Naive thymus-derived CD8-positive, alpha-beta T cell (primary cell): ENCODE measurements at places on chromosomes 13 and 19.
A peak's percentile ranks its signal among the peaks of the same experiment; 100 is the strongest.

DNA sequence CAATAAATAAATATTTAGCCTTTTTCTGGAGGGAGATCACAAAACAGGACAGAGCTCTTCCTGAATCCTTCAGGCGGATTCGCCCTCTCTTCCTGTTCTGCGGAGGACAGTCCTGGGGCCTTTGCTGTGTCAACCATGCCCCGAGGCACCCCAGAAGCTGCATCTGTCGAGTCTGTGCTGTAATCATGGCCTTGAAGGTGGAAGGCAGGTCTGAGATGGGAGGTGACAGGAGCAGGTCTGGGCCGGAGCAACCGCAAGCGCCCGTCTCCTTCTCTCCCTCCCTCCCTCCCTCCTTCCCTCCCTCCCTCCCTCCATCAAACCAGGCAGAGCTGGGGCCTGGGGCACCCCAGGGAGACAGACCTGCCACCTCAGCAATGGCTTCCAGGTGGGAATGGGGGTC lies 4.6 kb upstream of the FXYD3 start:
- DNase-seq: no peak

DNA sequence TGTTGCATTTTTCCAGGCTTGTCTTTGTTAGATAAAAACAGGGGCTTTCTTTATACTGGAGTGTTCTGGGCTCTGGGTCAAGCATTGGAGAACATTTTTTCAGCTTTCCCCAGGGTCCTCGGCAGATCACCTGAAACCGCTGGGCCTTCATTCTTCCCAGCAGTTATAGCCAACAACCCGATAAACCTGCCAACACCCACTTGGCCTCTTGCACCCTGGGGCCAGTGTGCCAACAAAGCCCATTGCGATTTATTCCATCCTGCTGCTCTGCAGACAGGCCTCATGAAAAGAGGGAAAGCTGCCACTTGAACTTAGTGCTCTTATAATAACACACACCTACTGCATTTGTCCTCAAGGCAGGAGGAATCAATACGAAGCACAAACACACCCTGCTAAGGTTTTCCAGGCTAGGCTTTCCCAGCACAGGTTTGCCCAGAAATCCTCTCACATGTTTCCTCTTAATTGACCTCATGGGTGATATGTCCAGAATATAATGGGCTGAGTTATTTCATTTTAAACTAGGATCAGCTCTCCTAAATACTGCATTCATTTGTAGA lies 669.3 kb downstream of the LIG4 start:
- DNase-seq: no peak

GRCh38 chr19:2249880-2250765 lies 1.0 kb downstream of the AMH start:
- DNase-seq: no peak

DNA sequence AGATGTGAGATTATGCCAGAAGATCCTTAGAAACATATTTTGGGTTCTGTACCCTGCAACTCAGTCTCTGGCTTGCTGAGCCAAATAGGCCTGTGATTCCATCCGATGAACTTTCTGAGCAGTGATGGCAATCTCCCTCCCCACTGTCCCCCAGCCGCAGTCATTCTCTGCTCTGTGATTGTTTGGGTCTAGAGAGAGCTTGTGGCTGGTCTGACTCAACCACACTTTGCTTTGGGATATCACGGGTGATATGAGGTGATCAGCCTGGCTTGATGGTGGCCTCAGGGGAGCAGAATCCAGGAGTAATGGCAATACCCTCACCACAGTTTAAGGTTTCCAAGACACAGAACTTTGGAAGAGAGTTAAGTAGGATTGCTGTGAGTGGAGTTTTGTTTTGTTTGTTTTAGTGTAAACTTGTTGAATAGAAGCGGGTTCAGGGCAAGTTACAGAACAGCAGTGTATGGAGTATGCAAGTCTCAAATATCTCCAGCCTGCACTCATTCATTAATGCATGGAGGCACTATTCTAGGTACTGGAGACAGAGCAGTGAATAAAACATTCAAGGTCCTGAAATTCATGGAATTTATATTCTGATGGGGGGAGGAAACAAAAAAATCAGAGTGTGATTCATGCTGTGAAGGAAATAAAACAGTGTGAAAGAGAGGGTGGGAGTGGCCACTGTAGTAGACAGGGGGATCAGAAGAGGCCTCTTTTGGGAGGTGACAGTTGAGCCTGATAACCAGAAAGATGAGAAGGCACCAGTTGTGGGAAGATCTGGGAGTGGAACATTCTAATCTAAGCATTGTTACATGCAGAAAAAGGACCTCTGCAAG lies 5.3 kb downstream of the SAMD4B start:
- no peak for DNase-seq

- DNase-seq: peak; percentile 37
Measured at GRCh38 chr19:10565028-10565566, 713 bp downstream of the KRI1 start.

DNA sequence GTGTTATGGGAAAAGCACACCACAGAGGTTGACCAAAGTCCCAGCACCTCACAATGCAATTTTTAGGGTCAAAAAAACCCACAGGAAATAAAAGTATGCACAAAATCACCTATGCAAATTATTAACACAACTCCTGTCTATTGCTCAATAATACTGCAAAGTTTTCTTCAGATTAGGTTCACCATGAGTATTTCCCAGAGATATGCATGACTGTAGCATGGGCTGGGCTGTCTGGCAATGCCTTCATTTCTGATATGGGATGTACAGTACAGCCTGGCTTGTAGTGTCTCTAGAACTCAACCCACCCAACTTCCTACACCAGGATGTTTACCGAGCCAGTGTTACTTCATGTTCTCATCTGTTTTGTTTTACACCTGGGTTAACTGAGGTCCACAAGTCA lies 698.7 kb upstream of the ARGLU1 start:
- no peak for DNase-seq

DNA sequence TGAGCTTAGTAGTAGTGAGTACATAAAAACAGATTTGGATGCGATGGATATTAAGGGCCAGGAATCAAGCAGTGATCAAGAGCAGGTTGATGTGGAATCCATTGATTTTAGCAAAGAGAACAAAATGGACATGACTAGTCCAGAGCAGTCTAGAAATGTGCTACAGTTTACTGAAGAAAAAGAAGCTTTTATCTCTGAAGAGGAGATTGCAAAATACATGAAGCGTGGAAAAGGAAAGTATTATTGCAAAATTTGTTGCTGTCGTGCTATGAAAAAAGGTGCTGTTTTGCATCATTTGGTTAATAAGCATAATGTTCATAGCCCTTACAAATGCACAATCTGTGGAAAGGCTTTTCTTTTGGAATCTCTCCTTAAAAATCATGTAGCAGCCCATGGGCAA lies 11.4 kb downstream of the CHAMP1 start:
- no peak for DNase-seq

GRCh38 chr13:112106478-112107141 lies 39.7 kb downstream of the SOX1 start:
- DNase-seq: no peak

DNA sequence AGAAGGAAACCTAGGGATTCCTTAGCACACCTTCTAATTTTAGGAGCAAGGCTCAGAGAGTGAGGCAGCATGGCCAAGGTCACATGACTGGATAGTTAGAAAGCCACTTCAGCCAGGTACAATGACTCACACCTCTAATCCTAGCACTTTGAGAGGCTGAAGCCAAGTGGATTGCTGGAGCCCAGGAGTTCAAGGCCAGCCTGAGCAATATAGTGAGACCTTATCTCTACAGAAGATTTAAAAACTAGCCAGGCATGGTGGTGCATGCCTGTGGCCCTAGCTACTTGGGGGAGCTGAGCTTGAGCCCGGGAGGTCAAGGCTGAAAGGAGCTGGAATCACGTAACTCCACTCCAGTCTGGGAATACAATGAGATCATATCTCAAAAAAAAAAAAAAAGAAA lies 69.2 kb downstream of the TEX26 start:
- DNase-seq: no peak

DNA sequence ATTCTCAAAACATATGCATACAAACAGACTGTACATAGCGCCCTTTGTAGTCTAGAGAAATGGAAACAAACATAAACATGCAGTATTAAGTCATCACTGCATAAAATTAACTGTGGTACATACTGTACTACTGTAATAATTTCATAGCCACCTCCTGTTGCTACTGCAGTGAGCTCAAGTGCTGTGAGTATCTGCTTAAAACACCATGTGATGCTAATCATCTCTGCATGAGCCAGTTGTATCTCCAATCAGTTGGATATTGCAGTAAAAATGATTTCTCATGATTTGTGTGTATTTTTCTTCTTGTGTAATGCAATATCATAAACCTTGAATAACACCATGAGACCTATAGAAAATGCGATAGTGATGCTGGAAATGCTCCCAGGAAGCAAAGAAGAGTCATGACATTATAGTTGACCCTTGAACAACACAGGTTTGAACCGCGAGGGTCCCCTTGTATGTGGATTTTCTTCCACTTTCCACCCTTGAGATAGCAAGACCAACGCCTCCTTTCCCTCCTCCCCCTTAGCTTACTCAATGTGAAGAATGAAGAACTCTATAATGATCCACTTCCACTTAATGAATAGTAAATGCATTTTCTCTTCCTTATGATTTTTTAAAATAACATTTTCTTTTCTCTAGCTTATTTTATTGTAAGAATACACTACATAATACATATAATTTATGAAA lies 4.1 kb downstream of the TNFSF13B start:
- DNase-seq: no peak

- DNase-seq: no peak
Measured at GRCh38 chr13:26459276-26460131, 98.0 kb upstream of the WASF3 start.

- no peak for DNase-seq
Measured at GRCh38 chr13:70666883-70667556, 558.8 kb upstream of the KLHL1 start.

DNA sequence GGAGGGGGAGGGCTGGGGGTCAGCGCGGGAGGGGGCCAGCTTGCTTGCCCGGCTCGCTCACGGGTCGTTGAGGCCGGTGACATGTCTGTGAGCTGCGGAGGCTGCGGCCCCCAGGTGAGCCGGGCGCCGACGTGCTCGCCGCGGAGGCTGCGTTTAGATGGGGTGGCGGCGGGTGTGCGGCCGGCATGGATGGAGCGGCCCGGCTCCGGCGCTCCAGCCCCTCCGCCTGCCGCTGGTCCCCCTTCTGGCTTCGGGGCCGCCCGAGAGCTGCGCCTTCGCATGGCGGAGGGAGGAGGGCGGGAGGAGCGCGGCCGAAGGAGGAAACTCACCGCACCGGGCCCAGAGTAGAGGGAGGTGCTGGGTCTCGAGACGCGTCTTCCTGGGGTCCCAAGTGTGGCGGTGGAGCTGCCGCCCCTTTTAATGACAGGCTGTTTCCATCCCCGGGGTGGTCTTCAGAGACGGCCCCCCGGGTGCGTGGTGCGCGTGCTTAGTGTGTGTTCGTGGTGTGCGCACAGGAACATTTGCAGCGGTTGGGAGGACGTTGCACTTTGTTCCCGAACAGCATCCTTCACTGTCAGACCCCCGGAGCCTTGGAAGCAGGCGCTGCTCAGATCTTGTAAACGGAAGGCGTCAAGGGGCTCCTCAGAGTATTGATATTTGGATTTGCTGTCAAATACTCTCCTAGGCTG lies at the start of gene AKAP11:
Gene AKAP11 (plus strand): TSS at position 38 of the 689 bp plus-strand sequence. CDS start 14,197 bp downstream, outside the sequence.
- DNase-seq: peak; percentile 53

- no peak for DNase-seq
Measured at GRCh38 chr13:62643799-62644524, 1228.3 kb upstream of the PCDH20 start.

DNA sequence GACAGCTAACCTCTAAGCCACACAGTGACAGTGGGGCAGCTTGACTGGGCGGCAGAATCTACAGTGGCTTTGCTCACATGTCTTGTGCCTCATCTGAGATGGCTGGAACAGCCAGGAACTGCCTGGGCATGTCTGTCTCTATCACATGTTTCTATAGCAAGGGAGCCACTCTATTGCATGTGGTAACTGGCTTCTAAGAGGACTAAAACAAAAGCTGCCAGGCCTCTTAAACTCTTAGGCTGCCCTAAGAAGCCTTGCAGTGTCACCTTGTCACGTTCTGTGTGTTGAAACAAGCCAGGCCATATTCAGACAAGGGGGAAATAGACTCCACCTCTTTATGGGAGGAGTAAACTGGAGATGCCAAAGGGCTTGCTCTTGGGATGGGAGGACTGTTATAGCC lies 122.9 kb upstream of the MAB21L1 start:
- DNase-seq: no peak

- DNase-seq: peak; percentile 29
Measured at GRCh38 chr19:52270266-52270885, 989 bp downstream of the ZNF766 start.

DNA sequence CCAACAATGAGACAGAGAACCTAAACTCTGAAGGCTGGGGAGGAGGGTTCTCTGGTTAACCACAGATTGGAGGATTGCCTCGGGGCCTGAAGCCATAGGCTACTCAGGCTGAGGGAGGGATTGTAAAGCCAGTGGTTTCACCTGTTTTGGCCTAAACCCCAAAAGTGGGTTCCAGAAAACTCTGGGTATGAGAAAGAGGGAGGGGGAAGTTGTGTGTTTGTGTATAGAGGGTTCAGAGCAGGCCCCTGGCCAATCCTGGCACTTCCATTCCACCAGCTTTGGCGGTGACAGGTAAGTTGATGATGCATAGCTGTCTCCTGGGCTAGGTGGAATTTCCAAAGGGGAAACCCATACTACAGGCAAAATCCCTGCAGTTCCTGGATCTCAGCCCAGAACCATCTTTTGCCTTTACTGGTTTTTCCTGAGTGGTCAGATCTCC lies 13.5 kb upstream of the CCDC97 start:
- DNase-seq: no peak

DNA sequence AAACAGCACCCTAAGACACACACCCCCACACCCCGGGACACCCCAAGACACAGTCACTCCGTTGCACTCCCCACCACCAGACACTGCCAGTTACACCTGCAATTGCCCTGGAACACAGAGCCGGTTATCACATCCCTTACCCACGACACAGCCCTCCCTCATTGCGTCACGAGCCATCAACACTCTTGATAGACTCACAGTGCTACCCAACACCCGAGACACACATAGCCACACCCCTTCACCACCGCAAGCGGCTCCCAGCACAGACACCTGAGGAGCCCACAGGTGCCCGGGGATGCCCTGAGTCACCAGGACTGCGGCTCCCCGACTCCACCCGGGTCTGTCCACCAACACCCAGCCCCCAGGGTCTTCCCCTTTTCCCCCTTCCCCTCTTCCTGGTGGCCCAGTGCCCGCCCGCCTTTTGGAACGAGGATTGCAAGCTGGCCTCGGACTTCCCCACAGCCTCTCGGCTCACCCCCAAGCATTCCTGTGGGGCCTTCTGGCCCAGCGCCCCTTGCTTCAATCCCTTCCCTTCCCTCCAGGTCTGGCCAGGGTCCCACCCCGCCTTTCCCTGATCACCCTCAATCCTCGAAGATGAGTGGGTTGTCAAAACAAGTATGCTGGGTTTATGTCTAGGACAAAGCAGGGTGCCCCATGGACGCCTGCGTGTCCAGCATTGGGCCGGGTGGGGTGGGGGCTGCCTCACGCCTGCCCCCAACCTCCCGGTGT lies 1.7 kb upstream of the PTGER1 start:
- DNase-seq: no peak

DNA sequence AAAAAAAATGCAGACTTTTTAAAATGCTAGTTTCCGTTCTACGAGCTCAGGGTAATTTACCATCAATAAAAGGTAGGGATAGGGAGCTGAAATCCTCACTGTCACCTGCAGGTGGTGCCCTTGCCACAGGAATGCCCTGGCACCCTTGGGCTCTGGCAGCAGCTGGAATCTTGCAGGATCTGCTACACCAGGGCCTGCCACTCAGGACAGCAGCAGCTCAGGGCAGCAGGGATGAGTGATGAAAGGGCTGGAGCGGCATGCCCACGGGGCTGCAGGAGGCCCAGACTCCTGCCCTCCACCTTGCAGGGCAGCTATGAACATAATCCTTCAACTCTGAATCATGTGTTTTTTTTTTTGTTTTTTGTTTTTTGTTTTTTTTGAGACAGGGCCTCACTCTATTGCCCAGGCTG lies 54.0 kb downstream of the GNG7 start:
- DNase-seq: peak; percentile 77

- no peak for DNase-seq
Measured at GRCh38 chr13:114268344-114269280, 12.8 kb upstream of the UPF3A start.
